Activated T-cell treated with anti-CD3 and anti-CD28 coated beads, Interleukin-2, amount 50 U/mL, for 1 hour (primary cell): ENCODE measurements at places on chromosomes 1 and 21.
A peak's percentile ranks its signal among the peaks of the same experiment; 100 is the strongest.

DNA sequence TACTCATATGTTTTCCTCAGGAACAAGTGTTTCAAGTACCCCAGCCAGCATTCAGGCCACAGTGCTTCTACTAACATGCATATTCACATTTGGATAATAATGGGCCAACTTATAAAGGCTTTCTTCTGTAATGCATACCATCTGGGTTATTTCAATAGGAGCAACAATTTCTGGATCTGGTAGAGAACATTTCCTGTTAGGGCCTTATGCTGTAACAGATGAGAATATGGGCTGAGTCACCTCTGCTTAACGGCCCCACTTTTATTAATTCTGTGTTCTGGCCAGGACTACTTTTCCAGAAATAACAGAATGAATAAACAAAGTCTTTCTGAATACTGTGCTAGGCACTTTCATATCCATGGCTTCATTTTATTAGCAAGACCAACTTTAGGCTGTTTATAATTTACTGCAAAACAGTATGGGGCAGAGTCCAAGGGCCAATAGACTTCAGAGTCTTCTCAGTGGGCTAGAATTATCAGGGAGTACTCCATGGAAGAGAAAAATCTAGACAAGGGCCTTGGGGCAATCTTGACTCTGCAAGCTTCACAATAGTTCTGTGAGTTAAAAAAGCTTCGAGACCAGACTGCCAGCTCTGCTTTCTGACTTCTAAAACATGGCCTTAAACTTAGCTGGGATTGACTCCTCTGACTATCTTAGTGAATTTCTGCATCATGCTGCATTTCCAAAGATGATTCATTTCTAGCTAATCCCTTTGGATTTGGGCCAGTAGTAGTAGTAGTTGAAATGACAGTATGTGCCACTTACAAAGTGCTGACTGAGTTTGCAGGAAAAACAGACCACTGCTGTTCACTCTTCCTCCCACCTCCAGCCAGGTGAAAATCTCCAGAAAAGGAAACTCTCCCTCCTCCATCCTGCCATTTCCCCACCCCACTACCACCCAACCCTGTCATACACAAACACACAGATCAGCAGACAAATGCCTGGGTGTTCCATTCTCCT, 8.2 kb upstream of the SSX2IP start:
- no peak for DNase-seq

DNA sequence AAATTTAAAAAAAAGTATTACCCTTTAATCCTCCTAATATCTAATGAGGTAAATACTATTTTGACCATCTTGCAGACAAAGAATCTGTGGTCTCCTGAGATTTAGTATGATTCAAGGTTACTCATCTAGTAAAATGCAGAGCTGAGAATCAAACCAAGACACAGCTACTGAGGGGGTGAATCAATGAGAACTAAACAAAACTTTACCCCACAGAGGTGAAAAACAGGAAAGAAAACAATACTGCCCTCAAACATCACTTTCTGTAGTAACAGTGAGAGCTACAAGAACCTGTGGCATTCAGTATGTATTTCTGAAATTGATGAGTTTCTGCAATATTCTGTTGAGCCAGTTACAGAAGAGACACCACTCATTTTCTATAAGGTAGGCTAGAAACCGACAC, 85.1 kb downstream of the JAK1 start:
- no peak for DNase-seq

GRCh38 chr21:17512253-17513213, at the start of gene CXADR:
Gene CXADR, plus strand, starts transcription at chr21:17513043. Its CDS starts 87 bp downstream, at chr21:17513130.
- DNase-seq: peak; percentile 88

DNA sequence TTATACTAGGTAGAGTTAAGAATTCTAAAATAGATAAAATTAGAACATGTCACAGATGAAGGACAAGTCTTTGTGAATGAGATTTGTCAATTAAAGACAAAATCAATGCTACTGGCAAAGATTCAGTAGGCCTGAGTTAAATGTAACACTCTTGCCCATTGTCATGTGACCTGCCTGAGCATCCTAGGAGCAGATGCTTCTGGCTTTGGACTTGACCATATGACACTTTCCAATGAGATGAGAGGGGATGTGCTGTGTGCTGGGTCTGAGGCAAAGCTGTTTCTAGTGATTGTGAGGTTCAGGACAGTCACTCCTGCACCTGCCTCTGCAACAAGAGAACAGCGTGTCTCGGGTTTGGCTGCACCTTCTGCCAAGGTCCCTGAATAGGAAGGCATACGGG, 144.9 kb downstream of the HIVEP3 start:
- no peak for DNase-seq

DNA sequence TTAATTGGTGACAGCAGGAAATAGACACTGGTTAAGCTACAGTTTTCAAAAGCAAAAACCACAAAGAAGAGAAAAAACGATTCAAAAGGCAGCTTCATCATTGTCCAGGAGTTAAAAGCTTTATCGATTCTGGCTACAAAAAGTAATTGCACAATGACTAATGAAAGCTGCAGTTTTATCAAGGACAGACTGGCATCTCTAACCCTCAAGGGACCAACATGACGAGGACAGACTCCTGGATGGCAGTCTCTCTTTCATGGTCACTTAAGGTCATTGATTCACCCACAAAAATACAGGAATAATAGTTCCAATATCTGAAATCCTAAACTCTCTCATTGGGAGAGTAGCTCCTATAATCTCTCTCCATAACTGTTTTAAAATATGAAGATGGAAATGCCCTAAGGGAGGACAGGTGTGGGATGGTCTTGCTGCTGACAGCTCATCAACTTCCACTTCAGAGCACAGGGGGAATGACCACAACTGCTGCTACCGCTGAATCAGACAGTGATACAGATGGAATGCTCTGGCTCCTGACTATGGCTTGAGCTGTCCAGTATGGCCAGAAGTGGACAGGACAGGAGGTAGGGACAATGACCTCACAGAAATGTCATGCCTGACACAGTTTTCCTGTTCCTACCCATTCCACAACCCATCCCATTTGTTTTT, 17.4 kb upstream of the CPLANE2 start:
- DNase-seq: no peak

DNA sequence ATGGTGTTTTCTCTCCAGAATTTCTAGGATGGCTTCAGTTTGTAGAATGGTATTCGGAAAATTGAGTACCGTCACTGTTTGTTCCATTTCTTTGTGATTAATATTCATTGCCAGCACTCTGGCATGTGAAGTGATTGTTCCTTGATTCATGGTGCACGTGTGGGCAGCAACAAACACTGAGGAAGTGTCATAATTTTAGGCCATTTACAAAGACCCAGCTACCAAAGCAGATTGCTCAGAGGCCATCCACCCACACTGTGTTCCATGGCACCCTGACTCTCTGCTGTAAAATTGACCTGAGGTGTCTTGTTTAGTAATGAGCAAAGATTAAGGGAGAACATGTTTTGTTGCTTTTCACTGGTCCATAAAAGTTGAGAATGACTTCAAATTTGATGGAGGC, 250.9 kb upstream of the FMN2 start:
- no peak for DNase-seq

- no peak for DNase-seq
Observed at GRCh38 chr1:219412772-219413171, 200.1 kb downstream of the ZC3H11B start.

DNA sequence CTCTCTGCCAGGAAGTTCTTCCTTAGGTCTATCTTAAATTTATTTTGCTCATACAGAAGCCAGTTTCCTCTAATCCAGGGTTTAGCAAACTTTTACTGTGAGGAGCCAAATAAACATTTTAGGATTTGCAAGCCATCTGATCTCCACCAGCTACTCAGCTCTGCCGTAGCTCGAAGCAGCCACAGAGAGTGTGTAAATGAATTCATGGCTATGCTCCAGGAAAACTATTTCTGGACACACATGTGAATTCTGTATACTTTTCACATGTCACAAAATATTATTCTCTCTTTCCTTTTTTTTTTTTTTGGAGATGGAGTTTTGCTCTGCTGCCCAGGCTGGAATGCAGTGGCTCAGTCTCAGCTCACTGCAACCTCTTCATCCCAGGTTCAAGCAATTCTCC, 13.4 kb upstream of the AGTRAP start:
- DNase-seq: no peak

DNA sequence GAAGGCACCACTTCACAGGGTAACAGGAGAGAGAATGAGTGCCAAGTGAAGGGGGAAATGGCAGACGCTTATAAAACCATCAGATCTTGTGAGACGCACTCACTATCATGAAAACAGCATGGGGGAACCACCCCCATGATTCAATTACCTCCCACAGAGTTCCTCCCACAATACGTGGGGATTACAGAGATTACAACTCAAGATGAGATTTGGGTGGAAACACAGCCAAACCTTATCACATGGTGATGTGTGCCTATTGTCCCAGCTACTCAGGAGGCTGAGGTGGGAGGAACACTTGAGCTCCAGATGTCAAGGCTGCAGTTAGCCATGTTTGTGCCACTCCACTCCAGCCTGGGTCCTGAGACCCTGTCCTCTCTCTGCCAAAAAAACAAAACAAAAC, 56.0 kb upstream of the DSCAM start:
- no peak for DNase-seq

DNA sequence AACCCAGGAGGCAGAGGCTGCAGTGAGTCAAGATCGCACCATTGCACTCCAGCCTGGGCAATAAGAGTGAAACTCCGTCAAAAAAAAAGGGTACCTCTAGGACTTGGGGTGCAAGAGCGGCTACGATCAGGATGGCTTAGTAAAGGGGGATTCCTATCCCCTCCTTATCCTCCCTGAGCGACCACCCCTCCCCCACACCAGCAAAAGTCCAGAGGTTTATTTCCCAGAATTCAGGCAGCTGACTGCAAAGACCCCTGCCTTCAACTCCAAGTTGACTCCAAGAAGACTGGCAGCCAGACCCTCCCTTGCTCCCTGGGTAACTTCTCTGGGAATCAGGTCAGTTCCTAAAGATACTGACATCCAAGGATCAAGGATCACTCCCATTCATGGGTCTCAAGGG, 12.4 kb upstream of the PRDM16 start:
- DNase-seq: no peak

DNA sequence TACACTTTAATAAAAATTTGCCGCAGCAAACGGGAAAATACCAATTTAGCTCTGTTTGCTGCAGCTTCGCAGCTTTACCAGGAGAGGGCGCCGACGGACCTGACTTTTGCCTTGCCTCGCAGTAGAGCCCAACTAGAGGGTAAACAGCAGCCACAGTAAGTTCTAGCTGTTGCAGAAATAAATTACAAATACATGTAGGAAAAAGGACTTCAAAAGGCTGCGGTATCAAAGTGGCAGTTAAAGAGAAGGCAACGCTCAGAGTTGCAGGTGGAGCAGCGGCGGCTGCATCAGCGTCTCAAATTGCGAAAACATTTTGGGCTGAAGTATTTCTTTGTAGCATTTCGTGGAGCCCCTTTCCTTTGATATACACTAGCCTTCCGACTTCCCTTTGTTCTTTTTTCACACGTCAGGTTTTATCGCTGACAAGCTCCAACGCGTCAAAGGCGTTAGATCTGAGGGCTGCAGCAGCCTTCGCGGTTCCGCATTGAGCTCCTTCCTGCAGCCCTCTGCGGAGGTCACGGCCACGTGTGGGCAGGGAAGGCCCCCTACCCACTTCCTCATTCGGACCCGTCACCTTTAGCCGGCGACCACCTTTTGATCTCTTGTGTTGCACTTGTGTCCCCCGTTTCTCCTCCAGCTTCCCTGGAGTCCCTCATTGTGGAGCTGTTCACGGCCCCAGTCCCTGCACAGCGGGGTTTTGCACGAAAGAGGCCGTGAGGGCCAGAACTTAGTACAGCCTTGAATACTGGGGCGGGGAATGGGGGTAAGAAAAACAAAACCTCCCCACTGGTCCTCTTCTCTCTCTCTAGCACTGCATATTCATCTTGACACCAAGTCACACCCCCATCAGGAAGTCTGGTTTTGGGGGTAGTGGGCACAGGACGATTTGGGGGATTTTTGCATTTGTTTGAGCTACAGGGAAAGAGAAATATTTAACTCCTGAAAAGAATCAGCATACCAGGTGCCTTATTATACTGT, 72.8 kb downstream of the S1PR1 start:
- DNase-seq: peak; percentile 74

- no peak for DNase-seq
Observed at GRCh38 chr1:119316870-119317416, 51.6 kb upstream of the HAO2 start.

- no peak for DNase-seq
Observed at GRCh38 chr1:75812065-75812464, 15.4 kb downstream of the MSH4 start.

DNA sequence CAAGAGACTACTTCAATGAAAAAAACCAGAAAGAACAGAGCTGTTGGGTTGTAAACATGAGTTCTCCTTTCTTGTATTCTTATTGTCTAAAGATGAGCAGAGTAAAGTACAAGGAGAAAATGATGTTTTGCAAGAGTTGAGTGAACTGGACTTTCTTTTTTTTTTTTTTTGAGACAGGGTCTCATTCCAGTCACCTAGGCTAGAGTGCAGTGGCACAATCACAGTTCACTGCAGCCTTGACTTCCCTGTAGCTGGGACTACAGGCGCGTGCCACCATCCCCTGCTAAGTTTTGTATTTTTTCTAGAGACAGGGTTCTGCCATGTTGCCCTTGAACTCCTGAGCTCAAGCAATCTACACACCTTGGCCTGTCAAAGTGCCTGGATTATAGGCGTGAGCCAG, 7.1 kb upstream of the IVNS1ABP start:
- DNase-seq: no peak

DNA sequence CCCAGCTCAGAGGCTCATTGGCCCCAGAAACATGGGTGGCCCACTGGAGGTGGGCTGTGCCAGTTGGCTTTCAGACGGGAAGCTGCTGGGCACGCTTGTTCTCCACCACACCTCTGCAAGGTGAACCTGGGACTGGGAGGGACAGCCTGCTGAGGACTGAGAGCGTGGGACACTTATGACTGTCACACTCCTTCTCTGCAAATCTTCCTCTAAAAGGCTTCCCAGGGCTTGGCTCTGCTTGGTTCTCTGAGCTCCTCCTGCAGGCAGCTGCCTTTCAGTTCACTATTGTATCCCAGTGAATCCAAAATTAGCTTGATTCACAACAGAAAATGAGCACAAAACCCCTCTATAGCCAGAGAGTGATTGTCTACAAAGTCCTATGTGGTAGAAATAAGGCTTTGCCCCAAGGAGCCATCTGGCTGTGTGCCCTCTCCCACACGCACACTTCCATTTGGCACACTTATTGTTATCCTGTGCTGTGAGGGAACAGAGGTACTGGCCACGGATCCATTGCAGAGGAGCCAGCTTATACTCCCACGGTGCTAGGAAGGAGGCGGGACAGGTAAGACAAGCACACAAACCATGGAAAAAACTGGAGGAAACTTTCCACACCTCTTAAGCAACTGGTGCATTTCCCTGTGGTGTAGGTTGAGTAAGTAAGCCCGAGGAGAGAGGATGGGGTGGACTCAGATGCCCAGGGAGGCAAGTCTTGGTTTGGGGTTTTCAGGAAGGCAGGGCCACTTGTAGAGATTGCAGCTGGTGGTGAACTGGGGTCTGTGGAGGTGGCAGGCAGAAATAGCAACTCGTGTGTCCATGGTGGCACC, 18.9 kb upstream of the BTG2 start:
- no peak for DNase-seq

DNA sequence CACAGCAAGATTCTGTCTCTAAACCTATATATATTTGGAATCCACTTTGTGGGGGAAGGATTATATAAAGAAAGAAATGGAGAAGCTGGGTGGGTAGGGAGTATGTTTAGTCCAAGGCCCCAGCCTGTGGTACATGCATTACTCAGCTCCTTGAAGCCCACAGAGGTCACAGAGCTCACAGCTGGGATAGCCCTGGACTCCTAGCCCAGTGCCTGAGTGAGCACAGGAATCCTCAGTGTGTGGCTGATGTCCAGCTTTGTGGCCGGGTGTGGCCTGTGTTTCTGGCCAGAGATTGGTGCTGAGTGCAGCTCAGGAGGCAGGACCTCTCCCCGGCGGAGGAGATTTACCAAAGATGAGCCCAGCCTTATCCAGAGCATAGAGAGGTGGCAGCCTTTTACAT, 7.6 kb downstream of the CAPN9 start:
- DNase-seq: no peak

- no peak for DNase-seq
Observed at GRCh38 chr1:69483246-69483645, 84.5 kb upstream of the LRRC7 start.
